Left renal pelvis (tissue), 4 donors: ENCODE measurements at places on chromosomes 6 and 20. TPM values are rescaled to one million over a fixed set of nuclear protein-coding genes. Genes with fewer than 3 reads are reported as not detected.

Gene SRPK1
- polyA plus RNA-seq, result 51.9 TPM

Gene BANF2
- not detected for polyA plus RNA-seq

Gene RHAG
- 0.63 TPM for polyA plus RNA-seq

Gene MYO6
- 94.2 TPM for polyA plus RNA-seq

GRCh38 chr6:30612213-30612612 lies 4.8 kb downstream of the PPP1R10 start:
- DNase-seq, result no peak

DNA sequence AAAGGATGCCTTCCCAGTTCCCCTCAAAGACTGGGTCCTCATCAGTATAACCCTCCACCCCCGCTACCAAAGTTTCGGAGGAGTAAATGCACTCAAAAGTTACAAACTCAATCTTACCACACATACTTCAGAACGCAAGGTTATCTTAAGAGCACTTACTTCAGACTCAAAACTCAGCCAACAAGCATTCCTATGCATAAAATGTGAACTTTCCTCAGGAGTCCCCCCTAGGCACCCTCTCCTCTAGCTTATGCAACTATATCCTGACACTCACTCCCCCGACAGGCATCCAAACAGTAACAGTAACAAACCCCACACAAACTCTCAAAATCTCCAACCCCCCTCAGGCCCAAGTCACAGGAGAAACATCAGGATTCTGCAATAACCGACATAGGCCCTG lies 11.1 kb upstream of the ADTRP start:
- DNase-seq, result no peak

DNA sequence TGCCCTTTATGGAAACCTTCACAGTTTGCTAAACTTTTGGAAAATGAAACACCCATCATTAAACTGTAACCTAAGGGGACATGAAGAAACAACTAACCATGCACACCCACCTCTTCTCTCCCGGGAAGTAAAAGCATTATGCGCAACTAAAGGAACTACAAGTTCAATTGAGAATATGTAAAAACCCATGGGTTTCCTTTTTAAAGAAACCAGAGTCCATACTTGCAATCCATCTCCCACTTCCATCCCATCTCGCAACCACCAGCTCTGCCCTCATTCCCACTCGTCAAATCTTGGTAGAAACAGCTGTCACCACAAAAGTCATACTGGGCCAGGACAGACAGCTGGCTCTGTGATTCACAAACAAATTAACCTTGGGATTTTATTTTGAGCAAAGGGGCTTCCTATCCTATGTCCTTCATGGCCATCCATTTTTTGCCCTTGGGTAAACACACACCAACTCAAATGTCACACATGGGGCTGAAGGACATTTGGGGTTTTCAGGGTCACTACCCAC lies 81.5 kb downstream of the HAO1 start:
- no peak for DNase-seq

- DNase-seq, result no peak
These were observed 256.6 kb downstream of the KHDC1L start for GRCh38 chr6:72968704-72969103.
